Neuronal stem cell (in vitro differentiated cells): ENCODE measurements at places on chromosomes 1 and 21.

DNA sequence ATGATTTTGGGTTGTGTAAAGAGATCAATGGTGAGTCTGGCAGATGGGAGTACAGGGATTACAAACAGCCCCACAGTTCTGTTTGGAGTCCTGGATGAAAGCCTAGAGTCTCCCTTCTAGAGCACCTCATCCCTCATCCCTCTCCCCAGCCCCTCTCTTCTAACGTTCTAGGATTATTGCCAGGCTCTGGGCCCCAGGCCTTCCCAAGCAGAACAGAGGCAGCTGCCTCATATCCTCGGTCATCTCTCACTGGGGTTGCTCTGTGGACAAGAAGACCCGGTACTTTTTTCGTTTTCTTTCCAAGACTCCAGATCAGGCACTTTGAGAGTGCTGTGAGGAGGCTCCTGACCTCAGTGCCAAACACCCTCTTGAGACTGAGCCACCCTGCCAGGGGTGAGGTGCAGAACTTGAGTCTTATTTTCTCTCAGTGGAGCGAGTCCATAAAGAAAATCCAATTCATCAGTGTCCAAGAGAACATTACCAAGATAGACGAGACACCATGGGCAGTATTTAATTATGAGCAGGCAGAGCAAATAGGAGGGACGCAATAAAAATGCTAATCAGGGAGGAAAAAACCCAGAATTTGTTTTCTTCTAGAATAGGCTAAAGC, 17.1 kb upstream of the KCND3 start:
- DNase-seq, result no peak

- no peak for DNase-seq
These were observed 3.3 kb downstream of the SH3BP5L start for GRCh38 chr1:248822148-248823032.

GRCh38 chr1:156492591-156493080, 7.9 kb downstream of the MEF2D start:
- no peak for DNase-seq

GRCh38 chr1:243457363-243457982, 201.6 kb downstream of the SDCCAG8 start:
- DNase-seq, result no peak
